ELF-1 (cell line): ENCODE measurements at places on chromosomes 2 and 18.

GRCh38 chr2:164935118-164936101, 19.9 kb downstream of the SLC38A11 start:
- no peak for DNase-seq

DNA sequence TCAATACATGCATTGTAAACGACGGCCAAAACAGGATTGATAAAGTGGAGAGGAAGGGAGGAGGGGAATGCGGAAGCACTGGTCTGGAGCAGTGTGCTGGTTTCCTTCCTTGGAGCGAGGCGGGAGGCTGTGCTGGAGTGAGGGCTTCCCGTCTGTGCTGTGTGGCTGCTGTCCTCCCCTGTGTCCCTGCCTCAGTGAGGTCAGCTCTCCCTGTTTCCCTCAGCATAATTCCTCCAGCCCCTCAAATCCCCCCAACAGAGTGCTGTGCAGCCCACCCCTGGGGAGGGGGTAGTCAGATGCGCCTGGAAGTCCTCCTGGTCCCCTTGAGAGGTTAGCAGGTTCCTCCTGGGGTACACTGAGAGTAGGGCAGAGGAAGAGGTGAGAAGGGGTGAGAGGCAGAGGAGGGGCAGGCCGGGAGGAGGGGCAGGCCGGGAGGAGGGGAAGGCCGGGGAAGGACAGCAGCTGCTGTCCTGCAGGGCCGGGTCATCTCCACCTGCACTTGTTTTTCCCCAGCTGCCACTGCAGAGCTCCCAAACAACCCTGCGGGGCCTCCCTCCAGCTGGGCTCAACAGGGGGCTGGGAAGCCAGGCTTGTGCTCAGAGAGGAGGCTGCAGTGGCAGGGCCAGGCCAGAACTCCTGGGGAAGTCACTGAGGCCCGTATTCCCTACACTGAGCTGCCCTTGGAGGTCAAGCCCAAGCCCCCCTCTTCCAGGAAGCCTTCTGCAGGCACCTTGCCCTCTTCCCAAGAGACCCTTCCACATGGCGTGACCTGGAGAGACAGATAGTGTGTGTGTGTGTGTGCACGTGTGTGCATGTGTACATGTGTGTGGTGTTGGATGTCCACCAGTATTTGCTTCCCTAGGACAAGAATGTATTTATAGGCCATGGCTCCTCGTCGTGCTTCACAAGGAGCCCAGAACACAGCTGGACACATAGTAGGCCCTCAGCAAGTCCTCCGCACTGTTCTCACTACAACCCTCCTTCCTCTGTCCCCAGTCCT, 13.2 kb upstream of the ATP6V1B1 start:
- DNase-seq: peak; percentile 52

DNA sequence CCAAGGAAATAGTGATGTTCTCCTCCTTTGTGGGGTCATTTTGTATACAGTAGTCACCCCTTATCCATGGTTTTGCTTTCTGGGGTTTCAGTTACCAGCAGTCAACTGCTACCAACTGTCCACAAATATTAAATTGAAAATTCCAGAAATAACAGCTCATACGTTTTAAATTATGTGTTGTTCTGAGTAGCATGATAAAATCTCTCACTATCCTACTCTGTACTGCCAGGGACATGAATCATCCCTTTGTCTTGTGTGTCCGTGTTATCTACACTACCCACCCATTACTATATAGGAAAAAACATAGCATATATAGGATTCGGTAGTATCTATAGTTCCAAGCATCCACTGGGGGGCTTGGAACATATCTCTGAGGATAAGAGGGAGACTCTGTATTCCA, 120.9 kb upstream of the DCC start:
- DNase-seq: no peak

DNA sequence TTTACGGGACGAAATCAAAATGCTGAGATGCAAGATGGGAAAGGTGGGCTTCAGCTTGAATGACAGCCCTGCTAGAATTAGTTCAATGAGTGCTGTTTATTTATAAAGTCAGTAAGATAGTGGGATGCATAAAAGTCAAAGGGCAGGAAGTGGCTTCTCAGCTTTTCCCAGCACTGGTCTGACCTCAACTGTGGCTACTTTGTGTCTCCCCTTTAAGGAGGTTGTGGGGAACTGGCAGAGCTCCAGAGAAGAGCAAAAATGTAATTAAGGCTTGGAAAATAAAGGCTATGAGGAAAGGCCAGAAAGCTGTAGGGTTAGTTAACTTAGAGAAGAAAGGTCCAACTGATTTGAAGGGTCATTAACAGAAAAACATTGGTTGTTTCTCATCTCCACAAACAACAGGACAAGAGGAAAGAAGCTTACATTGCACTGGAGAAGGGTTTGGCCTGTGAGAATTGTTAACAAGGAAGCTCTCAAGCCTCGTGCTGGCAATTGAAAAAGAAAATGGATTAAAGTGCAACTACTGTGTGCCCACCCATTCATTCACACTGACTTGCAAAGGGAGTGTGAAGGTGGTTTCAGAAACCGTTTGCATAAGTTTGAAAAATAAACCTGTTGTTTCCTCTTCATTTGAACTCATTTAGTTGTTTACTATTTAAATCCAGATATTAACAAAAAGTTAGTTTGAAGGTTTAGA, 68.8 kb upstream of the CD28 start:
- no peak for DNase-seq

DNA sequence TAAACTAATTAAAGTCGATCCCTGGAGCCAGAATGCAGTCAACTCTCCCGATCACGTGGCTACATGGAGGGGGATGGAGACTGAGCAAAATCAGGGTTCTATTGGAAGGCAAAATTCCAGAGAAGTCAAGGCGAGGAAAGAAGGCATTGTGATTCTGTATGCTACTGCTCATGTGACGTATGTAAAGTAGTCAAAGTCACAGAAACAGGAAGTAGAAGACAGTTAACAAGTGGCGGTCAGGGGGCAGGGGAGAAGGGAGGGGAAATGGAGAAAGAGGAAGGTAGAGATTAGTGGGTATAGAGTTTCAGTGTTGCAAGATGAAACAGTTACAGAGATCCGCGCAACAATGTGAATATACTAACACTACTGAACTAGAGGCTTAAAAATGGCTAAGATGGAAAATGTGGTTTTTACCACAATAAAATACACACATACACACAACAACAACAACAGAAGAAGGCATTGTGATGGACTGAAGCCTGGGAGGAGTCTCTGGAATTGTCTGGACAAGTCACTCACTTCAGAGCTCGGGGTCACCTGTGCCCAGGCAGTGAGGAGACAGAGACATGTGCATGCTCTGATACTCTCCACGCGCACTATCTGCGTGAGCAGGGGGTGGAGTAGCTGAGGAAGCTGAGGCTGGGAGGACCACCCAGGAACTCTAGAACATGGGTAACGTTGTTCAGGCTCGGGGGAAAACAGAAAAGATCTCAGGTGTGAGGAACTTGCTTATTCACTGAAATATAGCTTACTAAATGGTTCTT, 89.9 kb upstream of the CDCA7 start:
- DNase-seq: no peak

GRCh38 chr2:176122052-176122682, 352 bp upstream of the HOXD9 start:
- peak; percentile 61 for DNase-seq

DNA sequence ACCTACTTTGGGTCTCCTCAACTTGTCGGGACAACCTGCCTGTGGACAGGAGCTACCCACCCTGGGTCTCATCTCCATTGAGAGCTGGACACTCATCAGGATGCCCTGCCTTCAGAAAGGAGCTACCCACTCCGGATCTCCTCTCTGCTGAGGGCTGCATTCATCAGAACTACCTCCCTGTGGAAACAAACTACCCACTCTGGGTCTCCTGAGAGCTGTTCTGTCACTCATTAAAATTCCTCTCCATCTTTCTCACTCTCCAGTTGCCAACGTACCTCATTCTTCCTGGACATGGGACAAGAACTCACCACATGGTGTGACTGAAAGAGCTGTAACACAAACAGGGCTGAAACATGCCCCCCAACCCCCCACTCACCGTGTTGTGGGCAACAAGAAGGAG, 22.5 kb upstream of the UBE2F start:
- peak; percentile 24 for DNase-seq

DNA sequence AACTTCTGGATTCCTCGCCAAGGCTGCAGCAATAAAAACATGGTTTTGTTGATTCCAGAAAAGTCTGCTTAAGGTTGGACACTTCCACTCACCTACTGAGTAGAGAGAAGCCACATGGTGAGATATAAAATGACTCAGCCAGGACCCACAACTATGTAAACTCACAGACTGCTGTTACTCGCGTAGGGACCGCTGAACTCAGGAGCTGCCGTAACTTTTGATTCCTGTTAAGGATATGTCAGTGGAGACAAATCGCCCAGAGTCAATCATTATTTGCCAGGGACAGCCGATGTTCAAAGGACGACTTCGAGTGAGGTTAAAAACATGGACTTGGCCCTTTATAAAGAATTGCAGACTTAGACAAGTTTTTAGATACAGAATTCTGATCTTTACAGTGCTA, 25.6 kb downstream of the CYB5A start:
- no peak for DNase-seq

DNA sequence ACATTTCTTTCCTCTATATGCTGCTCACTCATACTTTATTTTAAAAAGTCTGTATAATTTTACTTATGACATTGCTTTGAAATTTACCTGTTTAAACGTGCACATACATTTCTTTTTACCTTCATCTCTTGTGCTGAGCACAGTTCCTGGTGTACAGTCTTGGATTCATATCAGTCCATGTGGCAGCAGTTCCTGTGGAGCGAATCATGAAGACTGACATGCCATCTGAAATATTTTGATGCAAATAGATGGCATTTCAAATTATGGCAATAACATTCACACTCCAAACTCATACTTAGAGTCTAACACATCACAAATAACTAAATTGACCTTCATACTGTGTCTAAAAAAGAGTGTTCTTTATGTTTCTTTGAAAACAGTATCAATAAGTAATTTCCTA, 90.3 kb upstream of the CDH2 start:
- no peak for DNase-seq

- DNase-seq: no peak
Observed at GRCh38 chr18:392928-393573, 107.5 kb downstream of the COLEC12 start.

DNA sequence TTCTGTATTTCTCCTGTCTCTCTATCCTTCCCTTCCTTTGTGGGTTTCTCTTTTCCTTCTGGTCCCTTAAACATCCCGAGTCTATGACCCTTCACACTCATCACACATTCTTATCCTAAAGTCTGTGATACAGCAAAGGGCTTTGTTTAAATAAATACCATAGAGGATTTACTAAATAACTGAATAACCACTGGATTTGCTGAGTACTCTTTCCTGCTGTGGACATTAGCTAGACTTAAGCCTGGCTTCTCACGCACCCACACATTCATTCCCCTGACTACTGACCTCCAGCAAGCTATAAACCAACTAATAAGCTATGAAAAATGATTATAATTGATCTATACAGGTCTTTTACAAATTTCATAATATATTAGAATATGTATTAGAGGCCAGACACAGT, 76.6 kb downstream of the COL4A3 start:
- DNase-seq: no peak

DNA sequence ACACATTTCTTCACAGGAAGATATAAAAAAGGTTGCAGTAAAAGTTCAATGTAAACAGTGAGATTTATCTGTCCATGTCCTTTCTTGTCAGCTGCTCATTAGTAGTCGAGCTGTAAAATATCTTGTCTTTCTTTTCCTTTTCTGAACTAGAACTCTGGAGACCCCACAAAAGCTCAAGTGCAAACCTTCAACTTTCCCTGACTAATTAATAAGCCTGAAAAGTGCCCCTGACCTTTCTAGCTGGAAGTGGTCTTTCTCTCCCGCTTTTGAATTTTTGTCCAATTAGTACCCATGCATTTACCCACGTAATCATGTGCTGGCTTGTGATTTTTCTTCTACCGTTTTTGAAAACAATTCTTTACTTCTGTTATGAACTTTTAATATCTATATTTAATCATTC, 63.6 kb upstream of the EHBP1 start:
- no peak for DNase-seq

- no peak for DNase-seq
Observed at GRCh38 chr2:8526403-8526696, 155.5 kb upstream of the ID2 start.

DNA sequence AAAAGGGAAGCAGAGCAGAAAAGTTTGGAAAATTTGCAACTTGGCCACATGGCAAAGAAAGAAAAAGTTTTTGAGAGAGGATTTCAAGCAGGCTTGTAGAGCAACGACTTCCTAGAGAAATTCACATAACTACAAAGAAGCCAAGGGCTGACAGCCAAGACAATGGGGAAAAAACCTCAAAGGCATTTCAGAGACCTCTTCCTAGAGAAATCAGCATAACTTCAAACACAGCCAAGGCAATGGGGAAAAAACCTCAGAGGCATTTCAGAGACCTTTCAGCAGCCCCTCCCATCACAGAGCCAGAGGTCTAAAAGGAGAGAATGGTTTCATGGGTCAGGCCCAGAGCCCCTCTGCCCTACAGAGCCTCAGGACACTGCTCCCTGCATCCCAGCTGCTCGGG, 7.2 kb downstream of the ADI1 start:
- DNase-seq: peak; percentile 67

DNA sequence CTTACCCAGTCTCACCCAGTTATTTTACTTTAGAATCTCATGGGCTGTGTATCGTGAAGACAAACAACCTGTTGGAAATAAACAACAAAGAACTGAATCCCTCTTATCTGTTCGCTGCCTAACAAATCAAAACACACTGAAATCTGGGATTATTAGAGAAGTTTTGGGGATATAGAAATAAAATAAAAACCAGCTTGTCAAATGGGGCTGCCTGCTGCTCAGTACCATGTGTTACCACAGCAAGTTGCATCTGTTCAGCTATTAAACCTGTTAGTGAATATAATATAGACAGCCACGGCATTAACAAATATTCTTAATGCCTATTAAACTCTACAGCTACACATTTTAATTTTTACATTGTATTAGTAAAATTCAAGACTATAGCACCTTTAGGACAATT, 810.8 kb downstream of the NRXN1 start:
- DNase-seq: no peak

DNA sequence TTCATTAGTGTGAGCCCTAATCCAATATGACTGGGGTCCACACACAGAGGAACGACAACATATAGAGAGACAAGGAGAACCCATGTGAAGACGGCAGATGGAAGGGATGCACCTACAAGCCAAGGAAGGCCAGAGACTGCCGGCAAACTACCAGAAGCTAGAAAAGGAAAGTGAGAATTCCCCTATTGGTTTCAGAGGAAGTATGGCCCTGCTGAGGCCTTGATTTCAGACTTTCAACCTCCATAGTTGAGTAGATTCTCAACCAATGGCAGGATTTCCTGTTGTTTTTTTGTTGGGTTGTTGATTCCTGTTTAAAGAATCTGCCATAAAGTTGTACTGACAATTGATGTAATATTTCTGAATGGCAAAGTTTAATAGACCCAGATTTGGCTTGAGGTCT, 241.5 kb downstream of the SATB2 start:
- no peak for DNase-seq

- no peak for DNase-seq
Observed at GRCh38 chr2:196177124-196177523, 5.7 kb upstream of the STK17B start.

- DNase-seq: no peak
Observed at GRCh38 chr2:23534771-23535170, 149.8 kb downstream of the KLHL29 start.
